NCI-H2081 (cell line): ENCODE measurements at places on chromosomes 16 and 17.
A peak's percentile ranks its signal among the peaks of the same experiment; 100 is the strongest.

GRCh38 chr16:67397812-67398545 lies 4.7 kb upstream of the TPPP3 start:
- no peak for DNase-seq

GRCh38 chr16:84643180-84643583 lies 5.1 kb upstream of the KLHL36 start:
- DNase-seq: peak; percentile 53

DNA sequence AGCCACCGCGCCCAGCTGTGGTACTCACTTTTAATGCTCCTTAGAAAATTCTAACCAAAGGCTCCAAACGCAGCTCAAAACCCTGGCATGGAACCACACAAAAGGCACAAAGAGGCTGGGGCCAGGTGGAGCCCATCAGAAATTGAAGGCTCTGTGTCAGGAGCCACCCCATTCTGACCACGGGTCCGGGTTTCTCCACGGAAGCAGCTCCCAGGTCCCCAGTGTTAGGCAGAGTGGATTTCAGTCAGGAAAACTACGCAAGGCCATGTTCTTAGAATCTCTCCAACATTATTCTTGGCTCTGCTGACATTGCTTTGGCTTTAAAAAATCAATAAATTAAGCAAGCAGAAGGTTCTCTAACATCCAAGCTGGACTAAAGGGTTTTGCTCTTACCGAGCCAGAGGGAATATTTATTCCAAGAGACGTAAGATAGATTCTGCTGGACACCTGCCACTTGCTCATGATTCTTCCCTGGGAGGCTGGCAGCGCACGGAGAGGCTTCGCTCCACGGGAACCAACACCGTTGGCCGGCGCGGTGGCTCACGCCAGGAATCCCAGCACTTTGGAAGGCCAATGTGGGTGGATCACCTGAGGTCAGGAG lies 93.5 kb downstream of the NXN start:
- DNase-seq: no peak

- DNase-seq: no peak
These were observed 94.2 kb downstream of the C16orf78 start for GRCh38 chr16:49467540-49468372.

- no peak for DNase-seq
These were observed 80.1 kb downstream of the ABCC6 start for GRCh38 chr16:16143038-16143763.

DNA sequence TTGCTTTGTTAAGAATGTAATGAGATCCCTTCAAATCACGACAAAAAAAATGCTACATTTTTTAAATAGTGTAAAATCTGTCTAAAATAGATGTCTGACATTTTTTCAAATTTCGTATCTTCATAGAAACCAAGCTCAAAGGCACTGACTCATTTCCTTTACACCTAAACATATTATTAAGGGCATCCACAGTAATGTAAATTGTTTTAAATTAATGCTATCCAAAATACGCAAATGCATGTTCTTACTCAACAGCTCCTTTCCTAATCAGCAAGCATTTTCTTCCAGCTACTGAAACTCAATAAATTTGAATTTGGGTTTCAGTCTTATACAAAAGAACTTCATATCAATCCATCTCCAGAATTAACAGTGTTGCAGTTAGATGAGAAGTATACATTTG lies 4.3 kb downstream of the C16orf87 start:
- DNase-seq: no peak

GRCh38 chr17:15405058-15405415 lies 62.4 kb downstream of the CDRT4 start:
- DNase-seq: no peak

GRCh38 chr17:17783116-17783824 lies 53.5 kb downstream of the SREBF1 start:
- DNase-seq: peak; percentile 84

- DNase-seq: no peak
These were observed 50.4 kb downstream of the USP22 start for GRCh38 chr17:20992416-20992815.

DNA sequence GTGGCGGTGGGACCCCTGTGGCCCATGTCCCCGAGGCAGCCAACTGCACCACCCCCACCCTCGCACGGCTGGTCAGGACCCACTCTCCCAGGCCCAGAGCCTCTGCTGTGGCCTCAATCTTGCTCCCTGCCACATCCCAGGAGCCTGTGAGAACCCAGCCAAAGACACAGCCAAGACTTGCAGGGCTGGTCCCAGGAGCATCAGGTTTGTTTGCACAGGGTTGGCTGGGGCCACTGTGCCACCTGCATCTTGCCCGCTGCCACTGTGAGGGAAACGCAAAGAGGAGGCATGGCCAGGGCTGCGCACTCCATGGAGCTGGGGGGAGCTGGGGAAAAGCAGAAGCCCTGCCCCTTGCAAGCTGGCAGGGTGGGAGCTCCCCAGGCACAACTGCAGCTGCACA lies 92.5 kb downstream of the SSH2 start:
- no peak for DNase-seq

GRCh38 chr16:19283637-19284036 lies 1.9 kb upstream of the CLEC19A start:
- DNase-seq: no peak

DNA sequence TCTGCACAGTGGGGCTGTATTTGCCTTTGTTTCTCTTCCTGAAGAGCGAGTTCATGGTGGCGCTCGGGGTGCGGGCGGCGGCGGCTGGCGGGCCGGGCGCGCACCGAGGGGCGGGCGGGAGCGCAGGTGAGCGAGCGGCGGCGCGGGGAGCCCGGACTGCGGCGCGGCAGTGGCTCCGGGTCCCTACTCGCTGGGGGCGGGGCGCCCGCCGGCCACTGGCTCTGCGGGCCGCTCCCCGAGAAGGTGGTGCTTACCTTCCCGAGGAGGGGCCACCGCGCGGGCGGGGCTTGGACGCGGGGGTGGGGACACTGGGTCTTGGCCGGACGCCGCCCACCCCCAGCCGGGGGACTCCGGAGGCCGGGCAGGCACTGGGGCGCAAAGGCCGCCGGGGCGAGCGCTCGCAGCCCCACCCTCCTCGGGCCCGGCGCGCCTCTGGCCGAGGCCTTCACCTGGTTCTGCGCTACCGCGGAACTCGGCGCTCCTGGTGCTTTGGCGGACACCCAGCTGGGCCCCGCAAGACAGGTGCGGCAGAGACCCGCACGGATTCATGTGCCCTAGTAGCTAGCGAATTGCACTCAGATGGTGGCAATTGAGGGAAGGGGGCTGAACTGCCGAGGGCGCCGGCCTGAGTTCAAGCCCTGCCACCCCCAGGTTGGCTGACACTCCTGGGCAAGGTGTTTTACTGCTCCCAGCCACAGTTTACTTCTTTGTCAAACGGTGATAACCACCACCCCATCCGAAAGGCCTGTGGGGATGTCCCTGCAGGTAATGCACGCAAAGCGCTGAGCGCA lies at the start of gene PPL:
TSS of gene PPL (minus strand) at position 158 of the 791 bp plus-strand sequence. CDS start at position 55, 103 bp downstream.
- DNase-seq: peak; percentile 78

- DNase-seq: no peak
These were observed 128.0 kb upstream of the CACNG5 start for GRCh38 chr17:66706851-66707450.

- DNase-seq: no peak
These were observed 131.3 kb downstream of the PMP22 start for GRCh38 chr17:15133826-15134225.

DNA sequence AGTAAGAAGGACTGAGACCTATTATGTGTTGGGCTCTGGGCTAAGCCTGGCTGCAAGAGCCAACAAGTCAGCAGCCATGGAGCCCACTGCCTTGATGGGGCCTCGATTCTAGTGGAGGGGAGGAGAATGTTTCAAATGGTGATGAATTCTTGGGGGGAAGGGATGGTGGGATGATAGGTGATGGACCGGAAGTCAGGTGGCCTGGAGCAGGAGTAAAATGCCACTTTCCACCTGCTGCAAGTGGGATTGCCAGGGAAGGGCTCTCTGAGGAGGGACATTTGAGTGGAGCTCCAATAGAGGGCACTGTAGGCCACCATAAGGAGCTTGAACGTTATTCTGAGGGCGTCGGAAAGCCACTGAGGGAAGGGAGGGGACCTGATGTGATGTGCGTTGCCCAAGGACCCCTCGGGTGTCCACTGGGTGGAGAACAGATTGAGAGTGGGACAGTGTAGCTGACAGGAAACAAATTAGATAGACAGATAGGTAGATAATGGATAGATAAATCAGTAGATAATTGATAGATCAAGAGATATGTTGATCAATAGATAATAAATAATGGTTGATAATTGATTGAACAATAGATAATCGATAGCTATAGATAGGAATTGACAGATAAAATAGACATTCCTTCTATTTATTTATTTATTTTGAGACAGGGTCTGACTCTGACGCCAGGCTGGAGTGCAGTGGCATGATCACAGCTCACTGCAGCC lies 18.2 kb upstream of the NXPH3 start:
- peak; percentile 77 for DNase-seq

DNA sequence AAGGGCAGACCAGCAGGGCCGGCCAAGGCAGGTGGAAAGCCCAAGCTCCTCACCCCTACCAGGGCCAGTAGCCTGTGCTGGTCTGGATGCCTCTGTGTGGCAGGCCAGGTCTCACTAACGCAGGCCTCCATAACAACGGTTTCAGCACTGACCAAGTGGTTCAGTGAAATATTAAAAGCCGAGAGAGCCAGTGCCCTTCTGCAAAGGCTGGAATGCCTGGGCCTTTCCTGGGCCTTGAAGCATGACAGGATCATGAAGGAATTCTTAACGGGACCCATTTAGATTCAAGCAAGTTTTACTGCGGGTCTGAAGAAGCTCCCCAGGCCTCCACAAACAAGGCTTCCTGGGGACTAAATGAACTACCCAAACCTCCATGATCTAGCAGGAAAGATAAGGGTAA lies 16.3 kb downstream of the ADAD2 start:
- DNase-seq: no peak

DNA sequence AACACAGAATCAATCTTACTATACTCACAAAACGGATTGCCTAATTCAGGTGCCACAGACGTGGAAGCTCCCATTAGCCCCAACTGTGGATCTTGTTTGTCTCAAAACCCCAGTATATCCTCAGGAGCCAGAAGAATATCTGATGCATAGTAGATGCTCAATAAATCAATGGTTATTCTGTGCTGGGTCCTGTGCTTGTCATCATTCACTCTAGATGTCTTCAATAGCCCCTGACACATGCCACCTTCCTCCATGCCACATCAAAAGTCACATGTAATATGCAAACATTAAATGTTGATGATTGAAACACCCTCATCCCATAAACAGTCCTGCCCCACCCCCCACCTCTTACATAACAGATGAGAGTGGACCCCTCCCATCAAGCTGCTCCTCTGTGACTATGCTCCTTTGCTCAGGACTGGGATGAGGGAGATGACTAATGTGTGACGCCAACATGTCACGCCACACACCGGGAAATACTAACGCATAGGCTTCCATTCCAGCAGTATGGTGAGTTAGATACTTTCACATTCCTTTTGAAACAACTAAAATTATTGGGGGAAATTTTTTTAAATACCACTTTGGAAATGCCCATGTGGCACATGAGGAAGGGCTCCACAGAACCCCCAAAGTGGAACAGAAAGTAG lies 267.6 kb upstream of the SDK2 start:
- DNase-seq: no peak

- no peak for DNase-seq
These were observed 309 bp downstream of the DNAH2 start for GRCh38 chr17:7717756-7718350.

DNA sequence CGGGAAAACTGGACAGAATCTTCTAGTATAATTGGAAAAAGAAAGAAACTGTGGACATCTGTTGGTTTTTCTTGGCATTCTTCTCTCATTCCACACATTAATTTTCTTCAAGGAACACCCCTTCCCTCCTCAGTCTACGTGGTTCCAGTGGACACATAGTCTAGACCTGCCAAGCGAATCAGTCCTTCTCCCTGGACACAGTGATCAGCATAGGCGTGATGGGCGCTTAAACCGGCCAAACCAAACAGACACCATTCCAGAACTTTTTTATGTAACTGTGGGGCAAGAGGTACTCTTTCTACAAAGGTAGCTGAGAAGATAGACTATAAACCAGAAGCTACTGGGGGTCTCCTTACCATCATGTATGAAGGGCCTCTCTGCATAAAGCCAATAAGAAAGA lies 121.8 kb upstream of the COX10 start:
- DNase-seq: no peak

- DNase-seq: peak; percentile 20
These were observed 1.3 kb downstream of the ZNF750 start for GRCh38 chr17:82838386-82839063.

GRCh38 chr16:49471038-49471727 lies 97.6 kb downstream of the C16orf78 start:
- no peak for DNase-seq

DNA sequence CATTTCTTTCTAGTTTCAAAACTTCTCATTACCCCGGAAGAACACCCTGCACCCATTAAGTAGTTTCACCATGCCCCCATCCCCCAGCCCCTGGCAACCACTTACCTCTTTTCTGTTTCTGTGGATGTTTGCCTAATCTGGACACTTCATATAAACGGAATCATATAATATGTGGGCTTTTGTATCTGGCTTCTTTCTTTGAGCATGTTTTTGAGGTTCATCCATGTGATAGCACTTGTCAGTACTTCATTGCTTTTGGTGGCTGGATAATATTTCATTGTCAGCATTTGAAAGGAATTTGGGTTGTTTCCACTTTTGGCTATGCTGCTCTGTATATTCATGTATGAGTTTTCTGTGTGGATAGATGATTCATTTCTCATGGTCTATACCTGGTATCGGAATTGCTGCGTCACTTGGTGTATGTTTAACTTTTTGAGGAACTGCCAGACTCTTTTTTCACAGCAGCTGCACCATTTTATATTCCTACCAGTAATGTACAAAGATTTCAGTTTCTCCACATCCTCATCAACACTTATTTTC lies 30.0 kb upstream of the SLC5A10 start:
- DNase-seq: no peak

GRCh38 chr17:37710344-37710886 lies 34.4 kb downstream of the HNF1B start:
- peak; percentile 92 for DNase-seq

GRCh38 chr17:81123052-81124048 lies 42.0 kb upstream of the PVALEF start:
- DNase-seq: no peak

- peak; percentile 26 for DNase-seq
These were observed 1.1 kb downstream of the HSD17B1 start for GRCh38 chr17:42553866-42554249.

- no peak for DNase-seq
These were observed at the start of gene MT1A for GRCh38 chr16:56637814-56638750. TSS of gene MT1A (plus strand) at chr16:56638666. CDS start at chr16:56638739, 73 bp downstream.

GRCh38 chr17:1590029-1590746 lies 27.6 kb upstream of the PITPNA start:
- DNase-seq: no peak

DNA sequence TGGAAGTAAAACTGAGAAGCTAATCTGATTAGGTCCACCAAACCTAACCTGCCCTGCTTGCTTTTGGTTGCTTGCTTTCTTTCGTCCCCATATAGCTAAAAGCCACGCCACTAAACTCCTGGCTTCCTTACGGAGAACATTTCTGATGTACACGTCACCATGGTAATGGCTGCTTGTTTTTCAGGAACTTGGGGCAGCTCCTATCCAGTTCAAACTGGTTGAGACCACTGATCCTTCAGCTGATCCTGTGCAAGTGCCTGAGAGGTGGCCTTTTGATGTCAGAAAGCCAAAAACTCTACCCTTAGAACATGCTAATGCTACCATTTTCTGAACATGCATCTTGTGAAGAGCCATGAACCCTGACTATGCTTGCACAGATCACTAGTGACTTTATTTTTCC lies 14.4 kb upstream of the DHRS7C start:
- no peak for DNase-seq
